Endothelial cell of coronary artery (primary cell): ENCODE measurements at places on chromosomes 1 and 21. TPM values are rescaled to one million over a fixed set of nuclear protein-coding genes. Genes with fewer than 3 reads are reported as not detected.

NBPF20 gene
- 2.6 and 3.7 TPM in 2 replicates for total RNA-seq

PLEKHG5 gene
- total RNA-seq: 40.2 and 52.5 TPM in 2 replicates

OLFML2B gene
- 0.09 and 0.28 TPM in 2 replicates for total RNA-seq

CYP4A22 gene
- not detected in 2 replicates for total RNA-seq

CHAF1B gene
- 2.1 and 3.3 TPM in 2 replicates for total RNA-seq

ZRANB2 gene
- total RNA-seq: 31.1 and 38.7 TPM in 2 replicates

SELENBP1 gene
- total RNA-seq: 5.5 and 12.2 TPM in 2 replicates

TCHH gene
- total RNA-seq: under 0.01 TPM in 1 of 2 replicates, not detected in the other

EFNA3 gene
- 1.0 and 1.6 TPM in 2 replicates for total RNA-seq

SKI gene
- 14.8 and 21.7 TPM in 2 replicates for total RNA-seq

SPATA17 gene
- total RNA-seq: under 0.01 and 0.09 TPM in 2 replicates

TPTE gene
- not detected in 2 replicates for total RNA-seq

KCTD3 gene
- 32.4 and 42.2 TPM in 2 replicates for total RNA-seq
